ENCODE measurements at places on chromosomes 13 and 19.

DNA sequence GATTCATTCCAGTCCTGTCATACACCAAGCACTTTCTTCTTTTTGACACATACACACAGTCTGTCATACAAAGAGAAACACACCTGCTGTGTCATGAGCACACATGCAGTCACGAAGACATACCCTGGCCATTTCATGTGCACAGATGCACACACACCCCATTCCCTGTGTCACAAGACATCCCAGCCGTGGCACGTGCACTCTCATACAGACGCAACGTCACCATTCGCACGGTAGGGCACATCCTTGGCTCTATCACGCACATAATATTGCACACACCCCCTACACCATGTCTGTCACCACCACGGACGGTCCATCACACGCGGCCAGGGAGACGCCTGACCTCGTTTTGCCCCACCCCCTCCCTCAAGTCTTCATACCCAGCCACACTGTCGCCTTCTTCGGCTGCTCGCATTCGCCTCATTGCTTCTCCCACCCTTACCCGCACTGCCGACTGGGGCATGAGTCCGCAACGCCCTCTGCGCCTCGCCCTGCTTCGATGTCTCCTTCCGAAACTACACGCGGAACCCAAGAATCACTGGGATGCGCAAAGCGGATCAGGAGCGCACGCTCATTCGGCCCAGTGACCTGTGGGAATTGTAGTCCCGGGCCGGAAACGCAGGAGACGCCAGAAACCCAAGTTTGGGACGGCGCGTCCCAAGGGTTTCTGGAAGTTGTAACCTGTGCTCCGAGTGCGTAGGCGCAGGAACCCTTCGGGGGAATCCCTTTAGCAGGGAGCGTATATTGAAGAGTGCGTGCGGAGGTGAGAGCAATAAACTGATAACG lies 6.8 kb upstream of the ZNF283 start:
- DNase-seq = no peak

GRCh38 chr19:1873524-1874473 lies 10.4 kb upstream of the KLF16 start:
- DNase-seq = no peak

- DNase-seq = no peak
Measured at GRCh38 chr19:44887648-44888047, 3.4 kb upstream of the TOMM40 start.

DNA sequence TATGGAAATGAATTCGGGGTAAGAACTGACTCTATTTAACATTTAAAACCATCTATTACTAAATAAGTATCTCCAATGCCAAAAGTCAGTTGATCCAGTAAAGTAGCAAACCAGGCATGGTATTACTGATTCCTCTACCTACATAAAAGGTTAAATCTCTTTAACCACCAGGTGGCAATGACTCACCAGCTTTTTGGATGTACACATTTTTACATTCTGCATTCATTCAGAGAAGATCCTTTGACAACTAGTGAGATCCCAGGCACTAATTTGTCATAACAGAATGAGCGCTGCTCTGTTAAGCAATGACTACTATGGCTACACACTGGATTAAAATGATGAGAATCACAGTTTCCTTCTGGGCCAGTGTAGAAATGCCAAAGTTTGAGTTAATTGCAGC lies 329.8 kb upstream of the GPC6 start:
- DNase-seq = no peak

Measured in activated gamma-delta T cell treated with anti-CD3 and anti-CD28 coated beads, Interleukin-2, amount 50 U/mL, for 16 hours (primary cell).